Stimulated activated CD8-positive, alpha-beta memory T cell treated with anti-CD3 and anti-CD28 coated beads, Interleukin-7, amount 100 ng/mL, for 4 hours (primary cell): ENCODE measurements at places on chromosomes 16 and 17.

DNA sequence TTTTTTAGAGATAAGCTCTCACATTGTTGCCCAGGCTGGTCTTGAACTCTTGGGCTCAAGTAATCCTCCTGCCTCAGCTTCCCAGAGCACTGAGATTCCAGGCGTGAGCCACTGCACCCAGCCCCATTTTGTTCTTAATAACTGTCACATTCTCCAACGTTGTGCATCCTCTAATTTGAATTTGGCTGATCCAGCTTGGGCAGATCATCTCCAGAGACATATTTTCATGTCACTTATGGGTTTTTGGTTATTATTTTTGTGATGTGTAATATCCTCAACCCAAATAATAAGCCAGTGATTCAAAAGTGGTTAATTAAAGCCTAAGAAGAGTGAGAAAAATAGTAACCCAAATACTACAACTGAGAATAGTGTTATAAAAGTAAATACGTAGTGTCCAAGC lies 16.2 kb upstream of the COL1A1 start:
- DNase-seq, result no peak

GRCh38 chr17:49798182-49798581 lies 9.7 kb downstream of the KAT7 start:
- no peak for DNase-seq

DNA sequence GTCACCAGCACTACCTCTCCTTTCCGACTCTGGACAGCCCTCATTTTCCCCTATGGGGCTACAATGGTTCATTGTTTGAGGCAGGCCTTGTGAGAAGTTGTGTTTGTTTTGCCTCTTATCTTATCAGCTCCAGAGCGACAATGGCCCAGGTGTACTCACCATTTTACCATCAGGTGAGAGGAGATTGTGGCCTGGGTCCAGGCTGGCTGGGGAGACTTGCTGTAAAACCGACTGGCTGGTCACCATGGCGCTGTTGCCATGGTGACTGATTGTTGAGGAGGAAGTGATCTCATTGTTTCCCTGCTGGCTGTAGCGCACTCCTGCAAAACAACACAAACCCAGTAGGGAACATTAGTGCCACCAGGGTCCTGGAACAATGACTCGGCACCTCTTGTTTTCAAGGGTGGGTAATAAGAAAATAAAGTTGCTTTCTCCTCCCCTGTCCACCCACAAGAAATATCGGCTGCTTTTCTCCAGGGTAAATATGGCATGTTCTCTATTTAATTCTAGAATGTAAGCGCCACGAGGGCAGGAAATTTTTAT lies 34.4 kb downstream of the HNF1B start:
- no peak for DNase-seq

- no peak for DNase-seq
Measured at GRCh38 chr16:78882751-78883150, 717.8 kb downstream of the MAF start.

- DNase-seq, result no peak
Measured at GRCh38 chr17:77471984-77472461, 331.3 kb downstream of the SEC14L1 start.

DNA sequence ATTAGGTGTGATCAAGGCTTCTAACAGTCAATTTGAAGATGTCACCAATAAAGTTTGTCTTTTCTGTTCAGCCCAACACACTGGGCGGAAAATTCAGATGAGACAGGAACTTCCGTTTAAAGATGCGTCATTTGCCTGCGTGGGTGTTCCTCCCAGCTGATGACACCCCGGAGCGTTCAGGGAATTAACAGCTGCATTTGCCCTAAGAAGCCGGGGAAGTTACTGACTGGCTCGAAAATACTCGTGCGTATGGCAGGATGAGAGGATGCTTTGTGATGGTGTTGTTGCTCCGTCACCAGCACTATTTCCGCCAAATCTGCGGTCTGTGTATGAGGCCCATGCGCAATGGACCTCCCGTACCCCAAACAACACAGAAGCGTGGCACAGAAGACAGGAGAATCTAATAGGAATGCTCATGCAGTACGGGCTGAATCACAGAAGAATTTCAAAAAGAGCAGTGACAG lies 11.9 kb upstream of the PVALEF start:
- no peak for DNase-seq

GRCh38 chr16:66681676-66682075 lies 14.9 kb downstream of the CMTM4 start:
- no peak for DNase-seq

- DNase-seq, result no peak
Measured at GRCh38 chr16:53249331-53249730, 184.9 kb upstream of the RBL2 start.

DNA sequence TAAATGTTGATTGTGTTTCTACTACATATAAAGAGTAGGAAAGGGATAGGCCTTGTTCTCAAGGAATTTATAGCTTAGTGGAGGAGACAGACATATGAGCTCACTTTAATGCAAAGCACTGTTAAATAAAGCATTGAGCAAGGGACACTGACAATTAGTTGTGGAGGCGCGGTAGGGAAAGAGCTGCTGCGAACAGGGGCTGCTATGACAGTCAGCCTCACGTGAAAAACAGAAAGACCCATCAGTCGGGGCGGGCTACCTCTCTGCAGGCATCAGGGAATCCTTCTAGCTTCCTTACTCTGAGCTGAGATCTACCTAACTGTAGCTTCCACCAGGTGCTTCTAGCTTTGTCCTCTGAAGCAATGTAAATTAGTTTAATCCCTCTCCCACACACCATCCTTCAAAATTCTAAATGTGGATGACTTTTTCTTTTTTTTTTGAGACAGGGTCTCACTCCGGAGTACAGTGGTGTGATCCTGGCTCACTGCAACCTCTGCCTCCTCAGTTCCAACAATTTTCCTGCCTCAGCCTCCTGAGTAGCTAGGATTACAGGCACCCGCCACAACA lies 129.9 kb upstream of the ZFHX3 start:
- DNase-seq, result no peak

DNA sequence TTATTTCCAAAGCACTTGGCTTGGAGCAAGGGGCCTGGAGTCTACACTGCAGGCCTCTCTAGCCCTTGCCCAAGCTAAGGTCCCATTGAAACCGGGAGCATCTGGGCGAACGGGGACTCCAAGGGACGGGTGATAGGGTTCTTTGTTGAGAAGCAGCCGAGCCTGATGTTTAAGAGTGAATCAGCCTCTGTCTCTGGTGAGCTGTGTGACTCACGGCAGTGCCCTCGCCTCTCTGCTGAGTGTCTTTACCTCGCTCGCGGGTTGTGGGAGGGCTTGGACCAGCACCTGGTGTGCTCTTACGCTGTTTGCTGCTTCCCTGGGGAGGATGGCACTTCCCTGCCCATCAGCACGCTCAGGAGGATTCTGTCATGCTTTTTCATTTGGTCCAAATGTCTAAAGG lies 1.3 kb downstream of the HGS start:
- peak; percentile 40 for DNase-seq

- no peak for DNase-seq
Measured at GRCh38 chr17:8371786-8372185, 4.7 kb downstream of the KRABD2 start.

- no peak for DNase-seq
Measured at GRCh38 chr17:34769049-34769448, 189.7 kb downstream of the TMEM132E start.

DNA sequence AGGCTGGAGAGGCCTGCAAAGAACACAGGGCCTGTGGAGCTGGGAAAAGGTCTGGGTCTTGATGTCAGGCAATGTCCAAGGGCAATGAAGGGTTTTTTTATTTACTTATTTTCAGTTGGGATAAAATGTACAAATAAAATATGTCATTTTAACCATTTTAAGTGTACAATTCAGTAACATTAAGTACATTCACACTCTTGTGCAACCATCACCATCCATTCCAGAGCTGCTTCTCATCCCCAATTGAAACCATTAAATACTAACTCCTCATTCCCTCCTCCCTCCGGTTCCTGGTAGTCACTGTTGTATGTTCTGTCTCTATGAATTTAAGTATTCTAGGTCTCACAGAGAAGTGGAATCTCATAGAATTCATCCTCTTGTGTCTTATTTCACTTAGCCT lies 444.7 kb downstream of the HS3ST3B1 start:
- DNase-seq, result no peak

DNA sequence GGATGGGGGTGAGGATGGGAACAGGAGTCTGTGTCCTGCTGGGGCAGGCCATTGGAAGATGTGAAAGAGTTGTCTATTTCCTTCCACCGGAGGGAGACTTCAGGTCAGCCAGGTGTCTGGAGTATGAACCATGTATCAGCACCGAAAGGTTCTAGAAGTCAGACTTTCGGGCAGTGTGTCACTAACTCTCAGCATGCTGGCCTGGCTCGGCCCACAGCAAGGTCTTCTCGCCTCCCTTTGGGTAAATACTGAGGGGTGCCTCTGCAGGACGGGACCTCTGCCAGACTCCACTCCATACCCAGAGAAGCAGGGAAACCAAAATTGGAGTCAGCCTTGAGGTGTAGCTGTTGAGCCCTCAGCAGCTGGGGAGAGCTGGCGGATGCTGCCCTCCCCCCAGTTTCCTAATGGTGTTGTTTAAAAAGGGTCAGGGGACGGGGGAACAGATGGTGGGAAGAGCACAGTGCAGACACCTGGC lies 507 bp downstream of the CIITA start:
- no peak for DNase-seq

DNA sequence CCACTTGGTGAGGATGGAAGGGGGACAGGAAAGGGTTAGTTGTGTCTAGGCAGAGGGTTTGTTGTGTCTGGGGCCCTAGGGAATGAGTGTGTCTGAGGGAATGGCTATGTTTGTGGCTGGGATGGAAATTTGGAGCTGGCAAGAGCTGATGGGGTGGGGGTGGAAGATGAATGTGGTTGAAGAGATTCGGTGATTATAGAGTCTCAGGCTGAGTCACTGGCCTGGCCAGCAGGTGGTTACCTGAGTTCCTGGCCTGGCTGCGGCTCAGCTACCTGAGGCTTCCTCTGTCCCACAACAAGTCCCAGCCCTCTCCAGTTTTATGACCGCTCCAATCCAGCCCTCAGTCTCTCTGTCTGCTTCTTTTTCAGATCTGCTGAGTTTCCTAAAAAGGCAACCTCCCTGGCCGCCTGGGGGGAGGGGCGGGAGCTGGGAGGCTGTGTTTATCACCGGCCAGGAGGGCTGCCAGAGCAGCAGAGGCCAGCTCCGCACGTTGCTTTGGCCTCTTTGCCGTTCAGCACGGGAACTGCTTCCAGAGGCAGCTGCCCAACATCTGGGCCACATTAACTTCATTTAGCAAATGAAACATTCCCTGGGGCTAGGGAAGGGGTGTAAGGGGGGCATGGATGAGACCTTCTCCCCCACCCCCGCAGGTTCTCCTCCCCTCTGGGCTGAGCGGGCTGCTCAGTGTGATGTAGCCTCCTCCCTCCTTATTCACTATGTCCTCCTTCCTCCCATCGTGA lies 21.8 kb downstream of the ITGB3 start:
- no peak for DNase-seq

- DNase-seq, result no peak
Measured at GRCh38 chr17:81493198-81494038, 19.2 kb downstream of the ACTG1 start.

DNA sequence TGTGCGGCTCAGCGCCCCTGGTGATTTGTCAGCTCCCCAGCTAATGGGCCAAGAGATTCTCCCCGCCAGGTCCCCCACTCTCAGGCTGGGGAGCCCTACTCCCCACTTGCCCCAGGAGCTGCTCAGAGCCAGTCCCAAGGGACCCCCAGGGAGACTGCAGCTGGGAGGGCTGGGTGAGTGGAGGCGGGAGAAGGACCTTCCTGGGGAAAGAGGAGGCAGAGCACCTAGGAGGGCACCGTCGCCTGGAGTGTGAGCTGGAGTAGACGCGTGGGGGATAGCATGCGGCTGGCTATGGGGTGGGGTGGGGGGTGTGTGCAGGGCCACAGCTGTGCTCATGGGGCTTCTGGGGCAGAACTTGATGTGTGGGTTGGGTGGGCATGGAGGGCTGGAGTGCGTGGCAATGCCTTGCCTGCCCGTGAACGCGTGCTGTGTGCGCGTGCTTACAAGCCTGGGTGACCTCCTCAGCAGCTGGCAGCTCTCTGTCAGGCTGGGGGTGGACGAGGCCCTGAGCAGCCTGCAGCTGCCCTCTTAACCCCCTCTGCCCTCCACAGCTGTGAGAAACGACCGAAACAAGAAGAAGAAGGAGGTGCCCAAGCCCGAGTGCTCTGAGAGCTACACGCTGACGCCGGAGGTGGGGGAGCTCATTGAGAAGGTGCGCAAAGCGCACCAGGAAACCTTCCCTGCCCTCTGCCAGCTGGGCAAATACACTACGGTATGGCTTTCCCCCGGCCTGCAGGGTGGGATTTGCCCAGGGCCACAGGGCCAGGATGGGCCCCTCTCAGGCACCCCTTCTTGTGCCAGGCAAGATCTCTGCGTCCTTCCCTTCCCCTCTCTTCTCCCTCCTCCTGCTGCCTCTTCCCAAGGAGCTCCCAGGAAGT lies 12.9 kb downstream of the GJD3 start:
- no peak for DNase-seq

GRCh38 chr16:30340621-30341020 lies 14.5 kb downstream of the CD2BP2 start:
- no peak for DNase-seq

DNA sequence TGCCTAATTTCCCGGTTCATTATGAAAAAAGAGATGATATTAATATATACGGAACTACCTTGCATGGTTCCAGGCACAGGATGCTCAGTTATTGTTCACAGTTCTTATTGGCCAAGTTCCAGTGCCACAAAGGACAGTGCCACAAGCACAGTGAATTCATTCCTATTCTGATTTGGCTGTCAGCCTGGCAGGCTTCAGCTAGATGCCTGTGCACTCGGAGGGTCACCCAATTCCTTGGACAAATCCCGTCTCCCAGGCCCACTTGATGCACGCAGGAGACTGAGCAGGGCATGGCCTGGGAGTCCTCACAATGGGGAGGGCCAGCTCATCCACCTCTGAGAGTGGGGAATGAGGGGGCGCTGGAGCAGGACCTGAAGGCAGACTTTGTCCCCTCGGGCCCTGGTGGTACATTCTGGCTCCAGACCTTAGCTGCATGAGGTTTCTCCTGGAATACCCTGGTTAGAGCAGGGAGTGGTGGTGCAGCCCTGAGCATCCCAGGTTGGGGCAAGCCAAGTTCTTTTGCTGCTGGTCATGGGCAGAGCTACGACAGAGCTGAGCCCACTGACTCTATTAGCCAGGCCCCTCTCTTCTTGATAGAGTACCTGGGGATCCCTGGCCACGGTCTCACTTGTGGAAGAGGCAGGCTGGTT lies 41.4 kb downstream of the MIS12 start:
- no peak for DNase-seq

- no peak for DNase-seq
Measured at GRCh38 chr17:72700226-72700625, 392.3 kb downstream of the SLC39A11 start.

DNA sequence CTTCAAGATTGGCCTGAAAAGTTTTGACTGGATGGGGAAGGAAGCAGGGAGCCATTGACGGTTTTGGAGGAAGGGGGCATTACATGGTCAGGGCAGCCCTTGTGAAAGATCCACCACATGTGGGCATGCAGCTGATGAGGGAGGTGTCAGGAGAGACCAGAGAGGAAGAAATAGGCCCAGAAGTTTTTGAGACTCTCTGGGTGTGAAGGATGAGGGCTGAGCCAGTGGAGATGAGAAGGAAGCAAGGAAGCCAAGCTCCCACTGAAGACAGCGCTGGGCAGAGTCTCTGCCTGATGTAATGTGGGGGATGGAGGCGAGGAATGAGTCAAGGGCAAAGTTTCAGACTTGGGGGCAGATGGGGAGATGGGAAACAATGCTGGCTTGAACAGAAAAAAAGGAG lies 530 bp downstream of the CCL17 start:
- DNase-seq, result no peak

- no peak for DNase-seq
Measured at GRCh38 chr16:85258629-85259028, 146.4 kb upstream of the CIBAR2 start.
